Sciatic nerve (tissue), 2 donors: ENCODE measurements at places on chromosomes 12 and 14. TPM values are rescaled to one million over a fixed set of nuclear protein-coding genes. Genes with fewer than 3 reads are reported as not detected.
A peak's percentile ranks its signal among the peaks of the same experiment; 100 is the strongest.

GRCh38 chr12:7705846-7706245 is 5.4 kb upstream of the DPPA3 start:
- no peak for DNase-seq

The SMCO2 gene
- total RNA-seq: 0.40 TPM

DNA sequence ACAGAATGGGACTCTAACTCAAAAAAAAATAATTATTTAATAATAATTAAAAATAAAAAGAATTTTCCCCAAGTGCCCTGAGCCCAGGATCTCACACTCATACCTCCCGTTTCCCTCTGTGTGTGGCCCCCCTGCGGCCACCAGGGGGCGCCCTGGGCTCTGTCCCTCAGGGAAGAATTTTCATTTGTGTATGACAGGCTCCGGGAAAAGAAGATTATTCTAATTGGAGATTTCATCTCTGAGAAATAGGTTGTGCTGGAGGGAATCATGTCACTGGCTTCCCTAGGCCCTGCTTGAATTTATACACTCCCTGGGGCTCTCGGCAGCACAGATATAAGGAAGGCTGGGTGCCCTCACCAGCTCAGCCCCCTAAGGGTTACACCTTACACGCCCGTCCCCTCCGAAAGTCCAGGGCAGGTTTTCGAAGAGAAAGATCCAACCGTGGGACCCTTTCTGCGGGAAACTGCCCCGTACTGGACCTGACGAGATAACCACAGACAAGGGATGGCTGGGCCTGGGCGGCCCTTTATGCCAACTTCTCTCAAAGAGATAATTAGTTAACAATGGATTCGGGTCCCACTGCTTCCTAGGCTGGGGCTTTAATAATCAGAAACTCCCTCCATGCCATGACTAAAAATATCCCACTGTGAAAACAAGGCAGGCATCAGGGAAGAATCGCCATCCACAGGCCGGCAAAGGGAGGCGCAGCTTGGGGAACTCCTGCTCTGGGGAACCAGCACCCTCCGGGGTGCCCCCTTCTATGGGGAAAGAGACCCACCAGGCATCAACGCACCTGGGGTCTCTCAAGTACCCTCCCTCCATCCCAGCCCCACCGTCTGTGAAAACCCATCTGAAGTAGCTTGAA is 80.7 kb downstream of the KDM2B start:
- peak; percentile 90 for DNase-seq

The SLCO1C1 gene
- total RNA-seq: 12.0 TPM

The IFI27L2 gene
- 85.4 TPM for total RNA-seq

DNA sequence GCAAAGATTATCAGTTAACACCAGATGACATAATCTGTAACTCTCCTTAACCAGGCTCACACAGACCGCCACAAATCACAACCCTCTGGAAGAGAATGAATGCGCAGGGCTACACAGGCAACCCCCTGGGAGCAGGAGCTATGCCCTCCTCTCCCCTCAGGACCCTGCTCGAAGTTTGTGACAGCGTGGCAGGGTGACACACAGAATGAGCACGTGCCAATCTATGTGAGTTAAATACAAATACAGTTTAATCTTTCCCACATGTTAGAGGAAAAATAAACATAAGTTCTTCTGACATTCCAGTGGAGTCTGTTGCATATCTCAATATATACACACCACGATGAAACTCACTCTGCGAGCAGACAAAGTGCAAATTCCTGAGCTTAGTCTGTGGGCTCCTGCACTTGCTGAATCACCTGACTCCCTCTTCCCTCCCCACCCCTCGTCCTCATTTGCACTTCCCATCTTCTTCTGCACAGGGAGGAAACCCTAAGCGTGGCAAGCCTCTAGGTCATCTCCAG is 37.6 kb downstream of the BCAT1 start:
- no peak for DNase-seq

GRCh38 chr12:67988601-67989021 is 636 bp upstream of the IFNG-AS1 start:
- DNase-seq: no peak

The VRTN gene
- total RNA-seq: not detected

- DNase-seq: no peak
Measured at GRCh38 chr12:26798023-26798422, 35.0 kb downstream of the ITPR2 start.

The KLRK1 gene
- total RNA-seq: 3.1 TPM

DNA sequence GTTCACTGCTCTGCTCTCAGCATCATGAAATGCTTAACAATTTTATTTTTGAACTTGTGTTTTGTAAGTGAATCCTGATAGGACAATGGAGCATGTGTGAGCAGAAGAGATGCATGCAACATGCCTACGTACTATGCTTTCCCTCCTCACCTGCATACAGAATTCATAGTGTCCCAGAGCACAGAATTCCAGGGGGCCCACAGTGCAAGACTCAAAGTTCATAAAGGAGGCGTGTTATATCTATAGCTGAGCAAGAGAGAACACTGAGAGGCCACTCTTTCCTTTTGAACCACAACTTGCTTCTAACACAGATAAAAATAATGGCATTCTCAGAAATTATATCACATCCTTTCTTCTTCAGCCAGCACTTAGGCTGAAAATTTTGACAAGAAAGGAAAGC is 28.8 kb downstream of the BHLHE41 start:
- no peak for DNase-seq

GRCh38 chr14:53596853-53597525 is 359.6 kb downstream of the BMP4 start:
- no peak for DNase-seq

DNA sequence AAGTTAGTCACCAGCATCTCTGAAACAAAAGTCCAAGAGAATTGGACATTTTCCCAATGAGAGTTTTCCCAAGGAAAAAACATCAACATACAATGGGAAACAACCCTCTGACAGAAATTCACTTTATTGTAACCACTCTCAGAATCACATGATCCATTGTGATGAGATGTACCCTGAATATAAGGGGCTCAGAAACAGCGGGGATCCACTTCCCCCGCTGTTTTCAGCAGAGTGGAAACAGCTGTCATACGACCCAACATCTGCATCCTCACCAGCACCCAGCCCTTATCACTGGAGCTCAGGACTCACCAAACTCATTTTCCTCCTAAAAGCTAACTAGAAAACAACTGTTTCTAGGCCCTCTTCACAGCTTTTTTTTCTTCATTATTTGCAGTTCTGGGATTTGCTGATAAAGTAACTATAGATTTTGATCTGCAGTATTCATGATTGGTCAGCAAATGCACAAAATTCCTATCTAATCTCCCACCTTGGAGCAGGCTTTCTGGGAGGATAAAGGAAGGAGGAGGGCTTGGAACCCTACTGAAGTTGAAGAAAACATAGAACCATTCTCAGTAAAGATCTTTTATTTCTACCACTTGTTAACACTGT is 31.3 kb downstream of the CORO1C start:
- DNase-seq: no peak

GRCh38 chr12:12167847-12168246 is 97.1 kb downstream of the BCL2L14 start:
- no peak for DNase-seq

The FOXN4 gene
- total RNA-seq: not detected

DNA sequence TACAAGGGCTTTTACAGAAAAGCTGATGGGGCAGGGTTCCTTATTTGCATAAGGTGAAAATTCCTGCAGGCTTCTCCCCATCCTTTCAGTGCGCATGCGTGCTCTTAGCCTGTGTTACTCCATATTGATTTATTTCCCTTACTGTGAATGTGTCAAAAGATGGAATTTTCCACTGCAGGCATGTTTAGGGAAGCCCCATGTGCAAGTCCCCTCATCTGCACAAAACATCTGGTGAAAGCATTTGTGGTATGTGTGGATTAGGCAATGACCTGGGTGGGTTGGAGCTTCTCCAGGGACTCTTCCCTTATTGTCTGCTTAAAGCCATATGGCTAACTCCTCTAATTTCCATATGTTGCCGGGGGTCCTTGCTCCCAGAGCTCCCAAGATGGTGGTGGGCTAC is 912.7 kb upstream of the LRFN5 start:
- no peak for DNase-seq

- DNase-seq: no peak
Measured at GRCh38 chr14:73997944-73998447, 21.1 kb downstream of the ENTPD5 start.

DNA sequence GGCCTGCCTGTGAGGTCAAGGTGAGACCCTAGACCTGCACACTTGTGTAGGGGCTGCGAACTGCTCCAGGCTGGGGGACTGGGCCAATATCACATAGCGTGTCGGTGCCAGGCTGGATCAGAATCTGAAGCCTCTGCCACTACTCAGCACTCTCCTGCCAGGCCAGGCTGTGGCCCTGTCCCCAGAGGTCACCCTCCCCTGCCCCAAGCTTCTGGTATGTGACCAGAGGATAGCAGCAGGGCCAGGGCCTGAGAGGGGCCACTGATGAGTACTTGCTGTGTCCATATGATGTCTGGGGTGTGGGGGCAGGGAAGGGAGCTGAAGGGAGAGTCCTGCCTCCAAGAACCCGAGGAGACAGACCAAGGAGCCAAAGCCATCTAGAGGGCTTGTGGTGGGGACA is 17.8 kb downstream of the ARL6IP4 start:
- no peak for DNase-seq

The ENDOU gene
- total RNA-seq: 0.40 TPM

The CHGA gene
- not detected for total RNA-seq

The BMP4 gene
- total RNA-seq: 12.0 TPM

GRCh38 chr14:35989736-35990135 is 163.6 kb downstream of the BRMS1L start:
- no peak for DNase-seq

The OTX2 gene
- total RNA-seq: not detected

DNA sequence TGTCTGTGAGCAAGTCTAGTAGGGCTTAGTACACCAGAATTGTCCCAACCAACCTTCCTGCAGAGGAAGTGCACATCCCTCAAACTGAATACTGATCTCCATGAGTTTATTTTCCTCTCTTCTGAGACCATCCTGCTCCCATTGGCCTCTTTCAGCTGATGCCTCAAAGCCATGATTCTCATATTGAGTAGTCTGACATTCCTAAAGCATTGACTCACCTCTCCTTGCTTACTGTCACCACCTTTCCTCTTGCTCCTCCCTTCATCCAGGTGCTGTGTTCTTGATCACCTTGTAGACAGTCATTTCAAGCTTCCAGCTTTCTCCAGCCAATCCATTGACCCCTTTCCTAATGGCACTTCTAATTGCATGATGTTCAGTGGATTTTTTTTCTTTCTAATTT is 583.7 kb upstream of the USP15 start:
- no peak for DNase-seq

DNA sequence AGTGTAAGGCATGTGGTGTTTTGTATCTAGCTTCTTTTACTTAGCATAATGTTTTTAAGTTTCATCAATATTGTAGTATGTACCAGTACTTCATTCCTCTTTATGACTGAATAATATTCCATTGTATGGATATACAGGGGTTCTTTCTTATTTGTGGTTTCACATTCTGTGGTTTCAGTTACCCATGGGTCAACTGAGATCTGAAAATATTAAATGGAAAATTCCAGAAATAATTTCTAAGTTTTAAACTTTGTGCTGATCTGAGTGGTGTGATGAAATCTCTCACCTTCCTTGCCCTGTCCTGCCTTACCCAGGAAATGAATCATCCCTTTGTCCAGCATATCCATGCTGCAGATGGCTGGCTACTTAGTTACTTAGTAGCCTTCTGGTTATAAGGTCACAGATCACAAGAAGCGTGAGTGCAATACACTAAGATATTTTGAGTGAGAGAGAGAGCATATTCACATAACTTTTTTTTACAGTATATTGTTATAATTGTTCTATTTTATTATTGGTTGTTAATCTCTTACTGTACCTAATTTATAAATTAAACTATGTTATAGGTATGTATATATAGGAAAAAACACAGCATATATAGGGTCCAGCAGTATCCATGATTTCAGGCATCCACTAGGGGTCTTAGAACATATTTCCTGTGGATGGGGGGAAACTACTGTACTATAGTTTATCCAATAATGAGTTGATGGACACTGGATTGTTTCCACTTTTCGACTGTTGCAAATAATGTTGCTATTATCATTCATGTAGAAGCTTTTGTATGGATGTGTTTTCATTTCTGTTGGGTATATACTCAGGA is 59.6 kb upstream of the LRTM2 start:
- no peak for DNase-seq

GRCh38 chr14:49464885-49465284 is 121.3 kb downstream of the RPS29 start:
- no peak for DNase-seq

DNA sequence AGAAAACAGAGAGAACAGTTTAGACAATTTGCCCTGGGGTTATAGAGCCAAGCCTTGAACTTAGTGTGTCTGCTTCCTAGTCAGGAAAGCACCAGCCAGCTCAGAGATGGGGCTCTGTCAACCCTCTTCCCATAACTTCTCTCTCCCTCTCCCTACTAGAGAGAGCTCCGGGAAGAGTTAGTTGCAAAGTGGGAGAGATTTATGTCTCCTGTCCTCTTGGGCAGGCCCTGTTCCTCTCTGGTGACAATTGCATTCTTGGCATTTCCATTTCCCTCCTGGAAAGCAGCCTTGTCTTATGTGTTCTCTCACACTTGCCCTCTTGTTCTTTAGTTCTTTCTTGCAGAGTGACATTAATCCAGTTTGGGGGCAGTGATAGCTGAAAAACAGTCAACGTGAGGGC is 42.1 kb upstream of the TUNAR start:
- no peak for DNase-seq

- no peak for DNase-seq
Measured at GRCh38 chr14:74652541-74652940, 40.5 kb upstream of the LTBP2 start.

DNA sequence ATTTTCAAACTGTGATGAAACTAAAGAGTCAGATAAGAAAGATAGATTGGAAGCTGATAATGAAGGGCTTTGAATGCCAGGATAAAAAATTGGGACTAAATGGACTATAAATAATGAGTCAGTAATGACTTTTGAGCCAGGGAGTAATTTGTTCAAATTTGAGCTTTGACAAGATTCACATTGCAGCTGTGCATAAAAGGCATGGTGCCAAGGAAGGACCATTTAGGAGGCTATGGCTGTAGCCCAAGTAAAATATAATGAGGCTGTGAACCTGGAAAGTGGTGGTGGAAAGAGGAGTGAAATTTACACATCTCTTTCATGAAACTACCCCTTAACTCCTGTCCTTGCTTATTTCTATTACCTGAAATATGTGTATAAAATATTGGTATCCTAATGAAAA is 218.5 kb downstream of the SLC6A15 start:
- no peak for DNase-seq

- no peak for DNase-seq
Measured at GRCh38 chr12:69388371-69388770, 28.8 kb downstream of the YEATS4 start.

The NKX2-1 gene
- 0.22 TPM for total RNA-seq

The ENO2 gene
- 36.9 TPM for total RNA-seq

GRCh38 chr12:41959271-41959670 is 185.4 kb downstream of the GXYLT1 start:
- DNase-seq: no peak

GRCh38 chr12:52151837-52152783 is 39.7 kb downstream of the KRT80 start:
- DNase-seq: peak; percentile 81

GRCh38 chr12:108173160-108173559 is 44.1 kb downstream of the WSCD2 start:
- no peak for DNase-seq

GRCh38 chr12:88580051-88580871 is at the start of gene KITLG:
Gene KITLG (minus strand): TSS chr12:88580471. CDS start chr12:88580278, 193 bp downstream.
- DNase-seq: peak; percentile 92

GRCh38 chr12:64608901-64609535 is 1.3 kb upstream of the RASSF3 start:
- DNase-seq: no peak
